ENCODE measurements at places on chromosomes 3 and 15.

- no peak for DNase-seq
Measured at GRCh38 chr3:158790901-158791589, 10.8 kb upstream of the MFSD1 start.

DNA sequence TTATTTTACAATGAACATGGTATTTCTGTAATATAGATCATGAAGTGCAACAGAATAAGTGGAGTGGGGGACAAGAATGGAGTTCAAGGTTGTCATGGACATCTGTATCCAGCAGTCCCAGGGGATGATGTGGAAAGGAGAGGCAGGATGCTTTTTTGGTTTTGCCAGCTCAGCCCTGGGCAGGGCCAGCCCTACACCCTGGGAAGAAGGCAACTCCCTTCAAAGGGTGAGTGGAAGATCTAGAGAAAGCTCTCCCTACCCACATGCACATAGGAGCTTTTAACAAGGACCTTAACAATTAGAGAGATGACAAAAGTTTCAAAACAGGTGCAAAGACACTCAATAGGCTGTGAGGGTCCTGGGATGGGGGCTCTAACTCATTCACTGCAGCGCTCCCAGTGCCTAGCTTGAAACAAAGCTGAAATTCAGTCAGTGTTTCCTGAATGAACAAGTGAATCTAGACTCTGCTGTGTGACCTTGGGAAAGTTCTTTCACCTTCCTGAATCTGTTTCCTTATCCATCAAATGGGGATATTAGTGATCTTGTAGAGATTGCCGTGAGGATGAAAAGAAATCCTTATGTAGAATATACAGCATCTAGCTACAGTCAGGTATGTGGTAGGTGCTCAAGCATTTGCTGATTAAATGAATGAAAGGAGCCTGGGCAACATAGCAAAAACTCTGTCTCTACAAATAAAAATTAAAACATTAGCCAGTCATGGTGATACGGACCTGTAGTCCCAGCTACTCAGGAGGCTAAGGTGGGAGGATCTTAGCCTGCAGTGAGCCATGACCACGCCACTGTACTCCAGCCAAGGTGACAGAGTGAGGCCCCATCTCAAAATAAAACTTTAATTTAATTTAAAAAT, 14.3 kb downstream of the BHLHE40 start:
- no peak for DNase-seq

- DNase-seq: no peak
Measured at GRCh38 chr3:172634948-172635347, 75.9 kb downstream of the NCEH1 start.

- DNase-seq: no peak
Measured at GRCh38 chr3:78926523-78926922, 841.3 kb downstream of the ROBO1 start.

- no peak for DNase-seq
Measured at GRCh38 chr3:192917404-192918274, at the start of gene MB21D2. TSS of gene MB21D2 (minus strand) at chr3:192917856. CDS start at chr3:192917840, 16 bp downstream.

DNA sequence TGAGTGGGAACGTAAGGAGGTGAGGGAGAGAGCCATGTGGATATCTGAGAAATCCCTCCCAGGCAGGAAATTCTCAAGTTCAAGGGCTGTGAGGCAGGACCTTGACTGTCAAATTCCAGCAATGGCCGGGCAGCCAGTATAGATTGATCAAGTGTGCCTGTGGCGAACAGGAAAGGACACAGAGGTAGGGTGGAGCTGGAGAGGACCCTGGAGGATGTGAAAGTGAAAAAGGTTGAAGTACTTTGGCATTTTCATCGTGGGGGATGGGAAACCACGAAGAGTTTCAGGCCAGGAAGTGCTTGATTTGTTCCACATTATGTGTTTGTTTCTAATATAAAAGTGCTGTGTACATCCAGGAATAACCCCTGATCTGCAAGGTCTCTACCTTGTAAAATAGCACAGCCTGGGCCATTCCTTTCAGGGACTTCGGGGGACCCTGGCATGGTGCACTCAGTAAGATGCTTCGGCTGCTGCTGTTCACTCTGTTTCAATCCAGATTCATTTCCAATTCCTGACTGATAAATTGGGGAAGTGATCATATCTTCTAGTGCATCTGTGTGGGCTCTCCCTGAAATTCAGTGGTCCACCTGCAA, 156.6 kb downstream of the MCTP2 start:
- DNase-seq: no peak

DNA sequence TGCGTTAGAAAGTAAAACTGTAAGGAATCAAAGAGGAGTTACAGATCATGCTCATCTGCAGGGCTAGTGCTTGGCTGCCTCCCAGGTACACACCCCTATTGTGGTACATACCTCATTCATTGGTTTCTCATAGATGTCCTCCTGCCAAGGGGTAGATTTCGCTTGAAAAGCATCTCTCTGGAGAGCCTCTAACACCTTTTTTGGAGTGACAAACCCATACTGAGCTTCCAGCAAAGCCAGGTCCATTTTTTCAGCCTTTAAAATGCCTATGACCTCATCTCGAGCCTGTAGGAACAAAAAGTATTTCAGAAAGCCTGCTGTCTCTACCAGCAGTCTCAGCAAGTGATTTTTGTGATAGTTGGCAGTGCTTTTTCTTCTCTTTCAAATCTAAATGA, 112.1 kb downstream of the CMSS1 start:
- DNase-seq: no peak

DNA sequence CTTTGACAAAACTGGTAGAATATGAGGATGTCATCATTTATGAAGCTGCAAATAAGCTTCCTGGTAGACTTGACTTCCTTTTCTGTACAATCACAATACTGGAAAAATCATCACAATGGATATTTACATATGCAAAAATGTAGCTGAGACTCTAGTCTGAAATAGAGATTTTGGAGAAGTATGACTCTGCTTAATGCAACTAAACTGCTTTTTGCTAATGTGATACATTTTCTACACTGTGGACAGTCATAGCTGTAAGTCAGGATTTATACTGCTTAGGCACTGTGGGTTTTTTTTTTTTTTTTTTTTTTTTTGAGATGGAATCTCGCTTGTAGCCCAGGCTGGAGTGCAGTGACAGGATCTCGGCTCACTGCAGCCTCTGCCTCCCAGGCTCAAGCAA, 34.5 kb upstream of the ST3GAL6 start:
- DNase-seq: no peak

DNA sequence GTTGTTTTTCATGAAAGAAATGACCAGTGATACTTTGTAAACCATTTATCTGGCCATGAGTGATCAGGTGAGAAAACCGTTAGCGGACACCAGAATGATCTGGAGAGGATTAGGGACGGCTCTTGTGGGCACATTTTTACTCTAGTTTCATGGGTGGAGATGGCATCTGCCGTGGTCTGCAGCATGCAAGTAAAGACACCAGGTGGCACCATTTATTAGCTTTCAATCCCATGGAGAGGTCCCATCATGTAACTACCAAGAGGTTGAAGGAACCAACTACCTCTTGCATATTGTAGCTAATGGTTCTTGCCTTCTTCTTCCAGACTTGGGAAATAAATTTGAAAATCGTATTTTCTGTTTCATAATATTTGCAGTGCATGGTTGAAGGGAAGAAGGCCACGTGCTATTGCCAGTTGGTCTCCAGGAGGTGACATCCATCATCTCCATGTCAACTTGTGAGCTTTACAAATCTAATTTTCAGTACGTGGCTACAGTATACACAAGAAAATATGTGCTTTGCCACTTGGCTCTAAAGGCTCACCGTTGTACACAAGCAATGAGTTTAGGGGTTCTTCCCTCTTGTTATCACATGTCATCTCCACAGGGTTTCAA, 1.5 kb upstream of the MAPKBP1 start:
- no peak for DNase-seq

GRCh38 chr15:25909806-25910205, 46.7 kb upstream of the ATP10A start:
- DNase-seq: no peak

GRCh38 chr3:67109651-67110204, 111.6 kb downstream of the KBTBD8 start:
- DNase-seq: no peak

GRCh38 chr3:47113669-47114365, 50.1 kb downstream of the SETD2 start:
- no peak for DNase-seq

- DNase-seq: no peak
Measured at GRCh38 chr3:112319516-112320276, 13.3 kb upstream of the CD200 start.

GRCh38 chr3:113132571-113132996, 78.8 kb upstream of the BOC start:
- no peak for DNase-seq

DNA sequence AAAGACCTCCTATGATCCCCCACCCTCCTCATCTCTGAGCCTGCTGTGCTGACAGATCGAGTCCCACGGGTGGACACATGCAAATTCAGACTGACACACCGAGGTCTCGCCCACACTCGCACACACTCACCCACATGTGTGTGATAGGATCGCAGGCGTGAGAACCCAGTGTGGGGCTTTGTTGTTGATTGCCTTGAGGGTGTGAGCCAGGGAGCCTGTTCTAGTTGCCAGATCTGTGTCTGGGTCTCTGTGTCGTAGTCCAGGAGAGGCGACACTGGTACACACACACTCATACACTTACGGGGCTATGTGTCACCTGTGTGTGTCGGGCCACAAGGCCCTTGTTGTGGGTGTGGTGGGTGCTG, 2.0 kb downstream of the EPHB3 start:
- no peak for DNase-seq

- no peak for DNase-seq
Measured at GRCh38 chr15:69979262-69979661, 118.5 kb downstream of the TLE3 start.

DNA sequence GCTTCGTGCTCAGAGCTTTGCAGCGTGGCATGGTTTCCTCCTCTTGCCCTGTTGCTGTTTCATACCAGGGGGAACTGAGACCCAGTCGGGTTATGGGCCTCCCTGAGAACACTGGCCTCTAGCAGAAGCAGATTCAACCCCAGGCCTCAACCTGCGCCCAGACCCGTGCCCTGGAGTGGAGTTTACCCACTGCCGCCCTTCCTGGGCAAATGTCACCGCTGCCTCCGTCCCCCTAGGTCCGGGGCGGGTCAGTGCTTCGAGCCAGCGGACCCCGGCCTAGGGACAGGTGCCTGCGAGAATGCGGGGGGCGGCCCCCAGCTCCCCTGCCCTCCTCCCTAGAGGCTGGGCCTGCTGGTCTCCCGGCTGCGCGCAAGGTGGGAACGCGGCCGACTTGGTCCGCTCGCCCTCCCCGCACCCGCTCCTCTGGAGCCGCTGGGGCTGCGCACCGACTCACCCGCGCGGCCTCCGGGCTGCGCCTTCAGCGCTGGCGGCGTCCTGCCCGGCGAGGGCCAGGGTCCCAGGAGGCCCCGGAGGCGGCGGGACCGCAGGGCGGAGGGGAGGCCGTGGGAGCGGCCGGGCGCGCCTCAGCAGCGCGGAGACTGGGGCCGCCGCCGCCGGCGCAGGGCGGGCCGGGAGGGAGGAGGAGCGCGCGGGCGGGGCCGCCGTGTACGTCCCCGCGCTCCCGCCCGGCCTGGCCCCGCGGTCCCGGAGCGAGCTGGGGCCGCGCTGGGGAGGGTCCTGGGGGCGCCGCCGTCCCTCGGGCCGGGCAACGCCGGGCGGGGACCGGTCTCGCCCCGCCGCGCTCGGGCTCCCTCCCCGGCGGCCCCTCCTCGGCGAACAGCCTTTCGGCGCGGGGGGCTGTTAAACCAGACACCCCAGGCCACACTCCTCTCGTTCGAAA, at the start of gene PIGZ:
Gene PIGZ, minus strand, starts transcription at position 601 of the 901 bp plus-strand sequence. CDS start 16,802 bp downstream, outside the sequence.
- no peak for DNase-seq

DNA sequence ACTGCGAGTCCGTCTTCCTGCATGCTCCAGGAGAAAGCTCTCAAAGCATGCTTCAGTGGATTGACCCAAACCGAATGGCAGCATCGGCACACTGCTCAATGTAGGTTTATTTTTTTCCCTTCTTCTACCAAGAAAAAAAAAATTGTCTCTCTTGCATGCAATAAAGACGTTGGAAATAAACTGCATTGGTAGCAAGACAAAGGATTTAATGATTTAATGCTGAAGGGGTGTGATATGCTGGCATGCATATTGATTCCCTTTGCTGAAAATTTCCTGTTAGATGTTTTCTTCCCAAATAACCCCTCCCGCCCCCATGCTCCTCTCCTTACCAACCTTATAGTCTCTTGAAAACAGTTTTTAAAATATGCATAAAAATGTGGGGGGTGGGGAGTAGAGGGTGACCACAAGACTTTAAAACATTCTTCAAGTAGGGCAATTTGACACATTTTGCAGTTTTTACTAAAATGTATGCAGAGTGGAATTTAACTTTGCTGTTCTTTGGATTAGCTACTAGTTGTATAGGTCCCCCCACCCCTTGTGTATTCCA, 799 bp downstream of the RARB start:
- no peak for DNase-seq

GRCh38 chr3:36814066-36814717, 49.8 kb upstream of the DCLK3 start:
- no peak for DNase-seq

DNA sequence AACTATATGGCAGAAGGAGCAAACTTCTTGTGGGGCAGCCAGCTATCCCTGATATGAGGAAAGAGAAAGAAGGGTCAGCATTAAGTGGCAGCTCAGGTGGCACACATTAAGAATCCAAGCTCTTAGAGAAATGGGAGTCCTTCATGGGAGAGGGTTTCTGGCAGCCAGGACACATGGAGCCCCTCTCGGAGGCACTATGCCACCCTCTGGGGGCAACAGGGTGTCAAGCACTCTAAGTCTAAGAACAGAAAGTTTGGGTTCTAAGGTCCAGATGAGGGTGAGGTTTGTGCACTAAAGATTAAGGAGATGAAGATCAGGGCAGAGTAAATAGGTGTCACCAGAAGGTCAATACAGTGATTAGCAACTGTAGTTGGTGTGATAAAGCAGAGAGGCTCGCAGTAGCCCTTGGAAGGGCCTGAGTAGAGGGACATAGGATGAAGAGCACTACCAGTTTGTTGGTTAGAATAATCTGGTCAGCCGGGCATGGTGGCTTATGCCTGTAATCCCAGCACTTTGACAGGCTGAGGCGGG, 89.3 kb downstream of the ST6GAL1 start:
- DNase-seq: no peak

DNA sequence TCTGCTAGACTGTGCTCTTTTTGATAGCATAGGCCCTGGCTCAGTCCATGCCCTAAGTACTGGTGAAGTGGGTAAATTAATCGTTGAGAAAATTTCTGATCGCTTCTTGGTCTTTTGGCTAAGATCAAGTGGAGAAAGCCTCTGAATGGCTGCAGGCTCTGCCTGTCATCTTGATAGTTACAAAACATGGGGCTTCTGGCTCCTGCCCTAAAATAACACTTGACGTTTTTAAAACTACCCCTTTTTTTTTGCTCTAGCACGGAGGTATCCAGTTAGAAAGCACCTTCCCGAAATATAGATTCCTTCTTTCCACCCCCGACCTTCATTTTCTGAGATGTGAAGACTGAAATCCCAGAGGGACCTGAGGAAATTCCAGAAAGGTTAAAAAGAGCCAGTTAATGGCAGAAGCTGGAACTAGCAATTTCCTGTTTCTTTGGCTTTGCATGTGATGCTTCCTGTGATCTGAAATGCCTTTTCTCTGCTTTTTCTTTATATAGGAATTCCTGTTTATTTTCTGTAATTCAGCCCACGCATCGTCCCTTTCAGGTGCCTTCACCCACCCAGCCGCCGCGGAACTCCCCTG, 799 bp upstream of the C2CD4B start:
- no peak for DNase-seq

- no peak for DNase-seq
Measured at GRCh38 chr3:177197727-177198460, 612 bp upstream of the TBL1XR1 start.

- DNase-seq: no peak
Measured at GRCh38 chr3:27387625-27388024, 18.4 kb upstream of the NEK10 start.

- DNase-seq: no peak
Measured at GRCh38 chr3:31878231-31878838, 102.7 kb downstream of the OSBPL10 start.

Data from stimulated activated CD8-positive, alpha-beta memory T cell treated with anti-CD3 and anti-CD28 coated beads, Interleukin-4, amount 100 ng/mL, for 1 hour (primary cell).